ENCODE measurements at places on chromosomes 7 and 10.
A peak's percentile ranks its signal among the peaks of the same experiment; 100 is the strongest.

GRCh38 chr10:32004161-32004591 is 52.0 kb downstream of the KIF5B start:
- no peak for DNase-seq

DNA sequence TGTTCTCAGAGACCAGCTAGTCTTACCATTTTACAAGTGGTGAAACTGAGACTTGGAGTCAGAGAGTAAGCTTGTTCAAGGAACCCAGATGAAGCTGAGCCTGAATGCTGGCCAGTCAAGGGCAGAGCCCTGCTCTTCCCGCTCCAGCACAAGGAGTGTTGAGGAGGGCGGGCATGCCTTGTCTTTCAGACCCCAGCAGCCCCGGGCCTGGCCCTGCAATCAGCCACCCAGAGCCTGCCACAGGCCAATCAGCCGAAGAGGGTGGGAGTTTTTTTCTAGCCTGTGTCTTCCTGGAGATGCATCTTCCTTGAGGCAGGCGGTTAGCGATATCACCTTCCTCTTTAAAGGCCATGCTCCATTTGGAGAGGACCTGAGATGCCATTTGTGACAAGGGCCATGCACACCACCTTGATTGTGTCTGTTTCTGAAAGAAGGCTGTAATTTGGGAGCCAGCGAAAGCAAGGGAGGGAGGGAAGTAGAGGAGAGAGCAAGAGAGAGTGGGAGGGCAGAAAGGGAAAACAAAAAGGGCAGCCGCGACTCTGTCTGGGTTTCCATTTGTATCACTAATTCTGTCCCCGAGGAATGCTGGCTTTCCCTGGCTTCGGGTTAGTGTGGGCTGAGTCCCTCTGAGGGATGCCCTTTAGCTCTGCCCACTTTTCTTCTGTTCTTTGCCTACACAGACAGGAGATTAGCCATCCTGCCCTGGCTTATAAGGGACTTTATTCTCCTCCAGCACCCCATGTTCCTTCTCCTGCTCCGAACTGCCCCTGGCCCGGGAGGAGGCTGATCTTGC is 8.0 kb downstream of the CDH23 start:
- no peak for DNase-seq

- no peak for DNase-seq
These were observed 36.1 kb upstream of the ZNF518A start for GRCh38 chr10:96093948-96094347.

DNA sequence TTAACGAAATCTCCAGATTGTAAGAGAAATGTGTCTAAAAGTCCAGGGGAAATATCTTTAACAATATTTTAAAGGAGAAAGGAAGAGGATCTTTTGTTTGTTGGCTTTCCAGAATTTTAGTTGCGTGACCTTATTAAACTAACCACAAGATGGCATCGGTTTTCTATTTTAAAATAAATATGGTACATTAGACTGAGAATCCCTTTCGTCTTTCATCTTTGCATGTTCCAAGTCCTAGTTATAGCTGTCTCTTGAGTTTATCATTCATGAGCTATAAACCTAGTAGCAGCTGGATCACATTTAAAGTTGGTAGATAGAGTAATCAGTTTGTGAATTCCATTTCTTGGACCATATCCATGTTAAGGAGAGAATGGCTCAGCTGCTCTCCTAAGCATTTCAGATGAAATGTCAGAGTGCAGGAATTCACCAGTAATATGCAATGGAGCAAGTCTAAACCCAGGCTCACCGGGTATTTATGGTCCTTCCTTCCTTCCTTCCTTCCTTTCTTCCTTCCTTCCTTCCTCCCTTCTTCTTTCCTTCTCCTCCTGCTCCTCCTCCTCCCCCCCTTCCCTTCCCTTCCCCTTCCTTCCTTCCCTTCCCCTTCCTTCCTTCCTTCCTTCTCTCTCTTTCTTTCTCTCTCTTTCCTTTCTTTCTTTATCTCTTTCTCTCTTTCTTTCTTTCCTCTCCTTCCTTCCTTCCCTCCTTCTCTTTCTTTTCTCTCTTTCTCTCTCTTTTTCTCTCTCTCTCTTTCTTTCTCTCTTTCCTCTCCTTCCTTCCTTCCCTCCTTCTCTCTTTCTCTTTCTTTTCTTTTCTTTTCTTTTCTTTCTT is 57.8 kb upstream of the RAB18 start:
- peak; percentile 0 for DNase-seq
